ENCODE measurements at places on chromosomes 7 and 10. TPM values are rescaled to one million over a fixed set of nuclear protein-coding genes. Genes with fewer than 3 reads are reported as not detected.

Gene CALCR
- 0.10 TPM for total RNA-seq

DNA sequence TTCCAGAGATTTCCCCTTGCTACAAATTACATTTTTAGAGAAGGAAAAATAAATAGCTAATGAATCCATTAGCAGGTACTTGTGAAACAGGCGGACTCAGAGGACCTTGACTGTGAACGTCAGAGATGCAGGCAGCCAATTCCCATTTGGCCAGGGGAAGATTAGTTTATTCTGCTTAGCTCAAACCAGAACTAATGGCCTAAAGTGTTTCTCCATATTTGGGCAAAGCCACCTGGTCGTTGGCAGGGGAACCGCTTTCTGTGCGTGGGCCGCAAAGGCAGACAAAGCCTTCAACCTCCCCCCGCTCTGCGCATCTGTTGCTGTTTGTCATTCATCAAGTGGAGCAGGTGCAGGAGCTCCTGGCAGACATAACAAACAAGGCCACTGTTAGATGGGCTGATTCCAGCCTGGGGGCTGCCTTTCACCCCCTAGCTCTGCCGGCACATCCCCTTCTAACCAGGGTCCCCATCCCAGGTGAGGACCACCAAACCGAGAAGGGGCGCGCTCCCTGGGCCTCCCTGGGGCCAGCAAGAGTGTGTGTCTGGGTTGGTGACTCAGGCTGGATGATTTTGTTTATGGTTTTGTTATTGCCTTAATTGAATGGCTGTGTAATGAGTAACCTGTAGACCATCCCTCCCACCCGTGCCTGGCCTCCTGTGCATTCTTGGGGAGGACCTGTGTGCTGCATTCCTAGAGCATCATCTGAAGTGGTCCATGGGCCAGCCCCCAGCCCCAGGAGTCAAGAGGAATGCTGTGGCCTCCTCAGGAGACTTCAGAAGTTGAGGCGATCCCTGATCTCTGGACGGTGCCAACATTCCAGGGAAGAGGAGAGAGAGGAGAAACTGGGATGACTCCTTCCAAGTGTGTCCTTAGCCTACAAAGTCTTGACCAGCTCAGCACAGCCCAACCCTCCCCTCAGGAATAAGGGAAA is 14.5 kb upstream of the CPA1 start:
- no peaks in the 10 kb centered on the region for H3K36me3 ChIP-seq
- DNase-seq, result no peak
- H3K4me3 ChIP-seq, result no peak overlapping the region
- H3K4me1 ChIP-seq, result peaks cover 20% of the 10 kb centered on the region

Gene BHLHA15
- 2.5 TPM for total RNA-seq

- peaks cover 12% of the 10 kb centered on the region for H3K4me1 ChIP-seq
- no peak for DNase-seq
- H3K36me3 ChIP-seq, result no peaks in the 10 kb centered on the region
- no peak overlapping the region for H3K27ac ChIP-seq
Measured at GRCh38 chr10:95303535-95303934, 12.7 kb upstream of the PDLIM1 start.

DNA sequence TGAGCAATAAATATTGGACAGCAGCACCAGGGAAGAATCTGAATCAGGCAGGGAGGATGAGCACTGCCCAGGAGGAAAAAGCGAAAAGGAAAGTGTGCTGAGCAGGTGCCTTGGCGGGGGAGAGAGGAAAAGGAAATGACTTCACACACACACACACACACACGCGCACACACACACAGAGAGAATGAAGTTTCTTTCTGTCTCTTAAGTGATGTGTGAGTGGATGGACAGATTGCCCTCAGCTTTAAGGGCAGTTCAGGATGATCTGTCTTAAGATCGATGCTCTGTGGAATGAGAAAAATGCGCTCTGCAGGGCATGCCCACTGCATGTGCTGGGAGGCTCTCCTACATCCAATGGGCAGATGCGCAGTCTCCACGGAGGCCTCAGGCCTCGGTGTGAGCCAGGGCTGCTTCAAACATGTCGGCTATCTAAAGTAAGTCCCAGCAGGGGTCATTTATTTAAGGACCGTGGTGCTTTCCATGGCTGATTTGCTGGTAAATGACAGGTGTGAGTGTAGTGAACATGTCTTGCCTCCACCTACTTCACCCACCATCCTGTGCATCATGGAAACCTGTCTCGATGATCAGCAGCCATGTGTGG is 2.5 kb upstream of the ACBD5 start:
- no peaks in the 10 kb centered on the region for H3K27me3 ChIP-seq
- peak overlapping the region; percentile 97 for H3K27ac ChIP-seq
- peak; percentile 58 for DNase-seq
- H3K4me1 ChIP-seq, result peaks cover 28% of the 10 kb centered on the region

GRCh38 chr7:39083781-39084180 is 106.1 kb downstream of the POU6F2 start:
- no peaks in the 10 kb centered on the region for H3K4me1 ChIP-seq
- no peaks in the 10 kb centered on the region for H3K27me3 ChIP-seq
- DNase-seq, result no peak
- no peaks in the 10 kb centered on the region for H3K36me3 ChIP-seq
- no peak overlapping the region for H3K4me3 ChIP-seq

Gene CALHM1
- total RNA-seq, result not detected

GRCh38 chr7:55178863-55179773 is 160.3 kb downstream of the EGFR start:
- no peaks in the 10 kb centered on the region for H3K27me3 ChIP-seq
- H3K36me3 ChIP-seq, result peaks cover 38% of the 10 kb centered on the region
- H3K27ac ChIP-seq, result no peak overlapping the region
- no peak for DNase-seq

- H3K27me3 ChIP-seq, result no peaks in the 10 kb centered on the region
- peak; percentile 71 for DNase-seq
- H3K4me3 ChIP-seq, result no peak overlapping the region
- H3K27ac ChIP-seq, result no peak overlapping the region
- no peaks in the 10 kb centered on the region for H3K36me3 ChIP-seq
Measured at GRCh38 chr10:132061030-132061429, 4.7 kb upstream of the JAKMIP3 start.

Gene AKR1D1
- not detected for total RNA-seq

Gene SOSTDC1
- total RNA-seq, result 15.9 TPM

- no peak for DNase-seq
- H3K36me3 ChIP-seq, result no peaks in the 10 kb centered on the region
- no peak overlapping the region for H3K27ac ChIP-seq
- no peak overlapping the region for H3K4me3 ChIP-seq
Measured at GRCh38 chr10:42969147-42969546, 107.7 kb upstream of the RET start.

Gene DYNC1I1
- total RNA-seq, result 0.46 TPM

- H3K27me3 ChIP-seq, result no peaks in the 10 kb centered on the region
- H3K4me1 ChIP-seq, result peaks cover 22% of the 10 kb centered on the region
- peak overlapping the region; percentile 61 for H3K27ac ChIP-seq
- H3K36me3 ChIP-seq, result no peaks in the 10 kb centered on the region
Measured at GRCh38 chr10:119348516-119349240, 141.3 kb downstream of the GRK5 start.

DNA sequence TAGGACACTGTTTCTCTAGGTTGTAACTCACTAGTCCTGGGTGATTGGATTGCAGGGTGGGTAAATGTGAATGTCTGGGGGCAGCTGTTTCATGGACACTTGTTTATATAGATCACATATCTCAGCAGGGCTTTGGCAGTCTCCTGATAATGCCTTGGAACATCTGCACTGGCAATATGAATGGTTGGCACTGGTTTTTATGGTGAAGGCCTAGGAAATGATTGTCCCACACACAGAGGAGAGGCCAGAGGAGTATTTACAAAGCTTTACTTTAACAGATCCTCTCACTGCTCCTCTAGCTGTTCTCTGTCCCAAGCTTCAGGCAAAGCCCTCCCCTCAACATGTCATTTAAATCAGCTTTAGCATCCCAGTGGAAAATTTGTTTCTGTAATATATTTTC is 171.3 kb upstream of the STEAP4 start:
- H3K36me3 ChIP-seq, result no peaks in the 10 kb centered on the region
- no peak overlapping the region for H3K4me3 ChIP-seq
- DNase-seq, result no peak
- H3K27ac ChIP-seq, result no peak overlapping the region
- H3K4me1 ChIP-seq, result no peaks in the 10 kb centered on the region

Gene TMEM140
- total RNA-seq, result 25.2 TPM

GRCh38 chr10:118101501-118101900 is 54.8 kb upstream of the RAB11FIP2 start:
- H3K27me3 ChIP-seq, result no peaks in the 10 kb centered on the region
- no peaks in the 10 kb centered on the region for H3K36me3 ChIP-seq
- DNase-seq, result no peak
- no peak overlapping the region for H3K4me3 ChIP-seq
- no peak overlapping the region for H3K27ac ChIP-seq
- H3K4me1 ChIP-seq, result no peaks in the 10 kb centered on the region

DNA sequence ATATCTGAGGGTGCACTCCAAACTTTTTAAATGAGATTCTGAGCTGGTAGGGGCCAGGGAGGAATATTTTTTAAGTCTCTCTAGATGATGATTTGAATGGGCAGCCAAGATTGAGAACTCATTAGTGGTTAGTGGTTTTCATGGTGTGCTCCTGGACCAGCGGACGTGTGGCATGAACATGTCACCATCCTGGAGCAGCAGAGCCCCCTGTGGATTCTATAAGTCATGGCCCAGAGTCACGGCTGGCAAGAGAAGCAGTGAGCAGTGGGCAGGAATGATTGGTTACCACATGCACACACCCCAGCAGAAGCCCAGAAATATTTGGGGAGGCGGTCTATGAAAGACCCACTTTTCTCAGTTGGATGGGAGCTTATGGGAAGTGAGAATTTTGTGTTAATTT is 21.2 kb upstream of the UCN3 start:
- H3K36me3 ChIP-seq, result no peaks in the 10 kb centered on the region
- H3K4me3 ChIP-seq, result no peak overlapping the region
- no peak overlapping the region for H3K27ac ChIP-seq
- H3K4me1 ChIP-seq, result no peaks in the 10 kb centered on the region
- no peak for DNase-seq
- no peaks in the 10 kb centered on the region for H3K27me3 ChIP-seq

- no peaks in the 10 kb centered on the region for H3K4me1 ChIP-seq
- H3K27me3 ChIP-seq, result no peaks in the 10 kb centered on the region
- H3K36me3 ChIP-seq, result no peaks in the 10 kb centered on the region
Measured at GRCh38 chr10:127524908-127525665, 24.0 kb upstream of the NPS start.

GRCh38 chr10:103265717-103266329 is 11.1 kb upstream of the INA start:
- no peak overlapping the region for H3K4me3 ChIP-seq
- no peak overlapping the region for H3K27ac ChIP-seq
- H3K4me1 ChIP-seq, result no peaks in the 10 kb centered on the region
- no peaks in the 10 kb centered on the region for H3K36me3 ChIP-seq
- no peak for DNase-seq

Gene FGFBP3
- 1.6 TPM for total RNA-seq

DNA sequence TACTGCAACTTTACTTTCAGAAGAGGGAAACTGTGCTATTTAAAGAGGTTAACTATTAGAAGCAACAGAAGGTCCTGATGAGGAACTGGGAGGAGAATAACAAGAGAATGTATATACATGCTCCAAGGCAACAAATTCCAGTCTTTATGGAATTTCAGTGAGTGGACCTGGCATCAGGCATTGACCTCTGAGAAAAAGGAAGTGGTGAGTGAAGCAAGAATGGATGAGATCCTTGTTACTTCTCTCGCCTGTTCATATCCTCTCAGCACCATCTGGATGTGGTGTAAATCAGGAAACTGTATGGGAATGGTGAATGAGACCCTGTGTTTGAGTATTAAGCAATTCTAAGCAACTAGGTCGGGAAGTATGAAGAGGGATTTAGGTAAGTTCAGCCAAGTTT is 30.3 kb upstream of the KBTBD2 start:
- no peaks in the 10 kb centered on the region for H3K4me1 ChIP-seq
- H3K4me3 ChIP-seq, result no peak overlapping the region
- no peak overlapping the region for H3K27ac ChIP-seq
- DNase-seq, result no peak
- H3K36me3 ChIP-seq, result peaks cover 59% of the 10 kb centered on the region

- H3K27ac ChIP-seq, result no peak overlapping the region
- DNase-seq, result peak; percentile 39
- no peaks in the 10 kb centered on the region for H3K27me3 ChIP-seq
- no peaks in the 10 kb centered on the region for H3K36me3 ChIP-seq
Measured at GRCh38 chr10:110437761-110438341, 59.9 kb upstream of the DUSP5 start.

Gene AKR1C1
- 42.1 TPM for total RNA-seq

Gene DYDC2
- 2.0 TPM for total RNA-seq

Gene TSPAN33
- 10.1 TPM for total RNA-seq

DNA sequence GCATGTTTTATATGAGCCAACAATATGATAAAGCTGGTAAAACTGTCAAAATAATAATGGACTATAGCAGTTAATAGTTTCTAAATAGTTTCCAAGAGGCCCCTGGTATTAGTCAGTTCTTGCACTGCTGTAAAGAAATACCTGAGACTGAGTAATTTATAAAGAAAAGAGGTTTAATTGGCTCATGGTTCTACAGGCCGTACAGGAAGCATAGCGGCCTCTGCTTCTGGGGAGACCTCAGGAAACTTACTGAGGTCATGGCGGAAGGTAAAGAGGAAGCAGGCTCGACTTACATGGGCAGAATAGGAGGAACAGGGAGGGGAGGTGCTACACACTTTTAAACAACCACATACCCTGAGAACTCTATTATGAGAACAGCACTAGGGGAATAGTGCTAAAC is 104.6 kb downstream of the PPP1R9A start:
- H3K36me3 ChIP-seq, result no peaks in the 10 kb centered on the region
- no peaks in the 10 kb centered on the region for H3K27me3 ChIP-seq

DNA sequence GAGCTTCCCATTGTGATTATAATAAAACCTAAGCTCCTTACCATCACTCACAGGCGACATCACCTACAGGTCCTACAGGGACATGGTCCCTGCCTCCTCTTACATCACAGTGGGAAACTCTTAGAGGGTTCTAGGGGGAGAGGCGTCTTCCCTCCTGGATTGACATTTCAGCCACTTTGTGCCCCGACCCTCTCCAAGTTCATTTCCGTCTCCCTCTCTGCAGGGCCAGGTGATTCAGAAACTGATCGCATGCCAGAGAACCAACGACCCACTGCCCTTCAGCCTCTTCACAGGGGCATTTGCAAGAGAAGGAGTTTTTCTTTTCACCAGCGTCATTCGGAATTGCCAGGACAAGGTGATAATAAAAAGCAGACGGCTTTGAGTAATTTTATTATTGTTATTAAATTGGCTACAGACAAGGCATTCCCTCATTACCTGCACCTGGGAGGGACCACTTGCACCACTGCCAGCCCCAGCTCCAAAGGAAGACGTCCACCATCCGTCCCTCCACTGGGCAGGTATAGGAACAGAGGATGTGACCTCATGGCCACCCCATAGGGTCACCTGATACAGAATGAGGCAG is 85.8 kb upstream of the CUX1 start:
- no peak overlapping the region for H3K4me3 ChIP-seq
- H3K36me3 ChIP-seq, result no peaks in the 10 kb centered on the region
- H3K4me1 ChIP-seq, result peaks cover 8% of the 10 kb centered on the region
